NCI-H226 (cell line): ENCODE measurements at places on chromosomes 5 and 9.

GRCh38 chr5:89043676-89044075, 160.7 kb upstream of the MEF2C start:
- peak; percentile 64 for DNase-seq

GRCh38 chr9:35370241-35370640, 119.7 kb upstream of the RUSC2 start:
- no peak for DNase-seq

GRCh38 chr5:158313027-158313732, 454.2 kb upstream of the CLINT1 start:
- peak; percentile 48 for DNase-seq

GRCh38 chr5:25405850-25406249, 761.1 kb upstream of the CDH10 start:
- DNase-seq = no peak

DNA sequence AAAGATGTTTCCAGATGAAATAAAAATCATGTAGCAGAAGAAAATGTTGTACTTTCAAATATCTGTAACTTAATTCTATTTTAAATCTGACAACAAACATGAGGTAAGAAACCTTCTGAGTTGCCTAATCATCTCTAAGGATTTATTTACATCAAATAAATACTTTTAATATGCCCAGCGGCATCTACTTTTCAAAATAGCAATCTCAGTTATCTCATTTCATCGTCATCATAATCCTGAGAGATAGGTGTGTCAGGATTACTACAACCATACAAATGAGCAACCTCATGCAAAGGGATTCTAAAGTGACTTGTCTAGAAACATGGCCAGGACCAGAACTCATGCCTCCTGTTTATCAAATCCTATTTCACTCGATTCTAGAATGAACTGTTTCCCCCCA, 49.5 kb downstream of the DENND1A start:
- no peak for DNase-seq

GRCh38 chr9:93660352-93661046, 84.1 kb downstream of the PHF2 start:
- no peak for DNase-seq

DNA sequence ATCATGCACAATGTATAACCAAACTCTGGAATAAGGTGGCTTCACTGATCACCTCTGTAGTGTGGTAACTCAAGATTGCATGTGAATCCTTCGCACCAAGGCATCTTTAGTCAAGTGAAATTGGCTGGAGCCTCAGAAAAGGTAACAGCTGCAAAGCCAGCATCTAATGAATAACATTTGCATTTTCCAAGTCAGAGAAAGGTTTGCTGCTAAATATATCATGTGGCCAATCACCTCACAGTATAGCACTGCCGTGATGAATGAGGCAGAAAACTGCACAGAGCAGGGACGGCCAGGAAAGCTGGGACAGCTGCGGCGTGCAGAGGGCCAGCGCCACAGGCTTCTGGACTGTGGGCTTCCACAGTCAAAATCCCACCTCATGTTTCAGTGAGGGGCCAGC, 18.5 kb downstream of the MRPS27 start:
- no peak for DNase-seq

DNA sequence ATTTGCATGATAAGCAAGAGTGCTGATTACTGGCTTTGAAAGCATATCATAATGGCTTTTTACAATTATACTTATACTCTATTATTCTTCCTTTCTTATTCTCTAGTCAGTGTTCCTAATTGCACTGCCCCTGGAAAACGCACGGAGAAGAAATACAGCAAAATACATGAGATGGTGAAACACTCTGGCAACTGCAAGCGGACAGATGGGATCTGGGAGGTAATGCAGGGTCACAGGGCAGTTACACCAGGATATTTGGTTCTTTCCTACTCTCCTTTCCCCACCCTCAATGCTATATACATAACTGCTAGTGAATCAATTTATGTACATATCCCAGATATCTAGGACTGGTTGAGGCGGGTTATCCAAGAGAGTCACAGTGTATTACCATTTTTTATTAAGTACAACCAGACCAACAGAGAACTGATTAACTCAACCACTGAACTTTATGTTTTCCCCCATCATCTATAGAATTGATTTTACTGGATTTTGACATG, 423.7 kb downstream of the ZSWIM6 start:
- DNase-seq = no peak

DNA sequence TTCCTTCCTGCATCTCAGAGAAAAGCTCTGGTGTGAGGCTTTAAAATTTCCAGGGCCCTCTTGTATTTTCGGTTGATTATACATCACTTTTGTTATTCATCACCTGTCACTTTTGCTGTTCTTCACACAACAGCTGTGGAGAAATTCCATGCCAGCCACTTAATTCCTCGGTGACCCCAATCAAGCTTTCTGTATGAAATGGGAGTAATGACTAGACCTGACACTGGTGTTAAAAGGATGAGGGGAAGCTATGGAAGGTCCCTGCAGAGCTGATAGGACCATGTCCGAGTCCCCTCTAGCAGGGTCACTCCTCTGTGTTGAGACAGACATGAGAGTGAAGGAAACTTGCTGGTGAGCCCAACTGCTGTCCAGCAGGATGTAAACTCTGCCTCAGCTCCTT, 59.7 kb downstream of the GPR21 start:
- DNase-seq = no peak

DNA sequence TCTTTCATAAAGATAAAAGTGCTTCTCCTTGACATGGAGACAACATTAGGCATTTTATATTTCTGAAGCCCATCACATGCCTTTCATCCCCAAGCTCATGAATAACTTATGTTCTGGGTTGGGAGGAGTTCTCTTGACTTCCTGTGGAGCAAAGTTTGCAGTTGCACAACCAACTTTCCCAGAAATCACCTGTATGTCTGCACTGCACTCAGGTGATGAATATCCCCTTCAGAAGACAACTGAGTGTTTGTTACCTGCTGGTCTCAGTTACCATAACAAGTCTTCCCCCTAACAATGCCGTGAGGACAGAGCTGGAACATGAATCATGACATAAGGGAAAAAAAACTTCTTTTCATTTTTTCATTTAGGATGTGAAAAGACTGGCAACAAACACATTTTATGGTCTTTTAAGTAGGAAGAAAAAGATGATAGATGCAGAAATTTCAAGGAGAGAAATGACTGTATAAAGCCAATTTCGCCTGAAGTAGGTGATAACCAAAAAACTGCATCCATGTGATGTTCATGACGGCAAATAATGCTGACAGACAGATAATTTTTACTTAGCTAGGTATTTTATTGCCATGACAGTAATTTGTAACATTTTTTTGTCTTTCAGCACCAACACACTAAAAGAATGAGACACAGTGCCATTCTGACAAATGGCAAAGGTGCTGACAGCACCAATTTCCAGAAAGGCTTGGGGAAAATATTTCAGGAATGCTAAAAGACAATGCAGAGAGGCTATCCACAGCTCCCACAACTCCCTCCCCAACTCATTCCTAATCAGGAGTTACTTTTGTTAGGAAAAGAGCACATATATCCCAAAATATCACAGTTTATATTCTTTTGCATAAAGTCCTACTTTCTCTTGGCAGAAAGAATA, 656.3 kb downstream of the PRELID2 start:
- peak; percentile 41 for DNase-seq
